ENCODE measurements at places on chromosomes 13 and 19. TPM values are rescaled to one million over a fixed set of nuclear protein-coding genes. Genes with fewer than 3 reads are reported as not detected.

GRCh38 chr19:14440049-14440448, 6.9 kb downstream of the PKN1 start:
- H3K27me3 ChIP-seq, result no peaks in the 10 kb centered on the region
- DNase-seq, result peak; percentile 55
- H3K27ac ChIP-seq, result no peak overlapping the region

GRCh38 chr13:52127378-52127777, 1.5 kb downstream of the NEK5 start:
- no peak overlapping the region for H3K27ac ChIP-seq
- no peak for DNase-seq
- peaks cover 19% of the 10 kb centered on the region for H3K4me1 ChIP-seq
- no peak overlapping the region for H3K4me3 ChIP-seq

- no peaks in the 10 kb centered on the region for H3K36me3 ChIP-seq
- no peak for DNase-seq
- H3K27ac ChIP-seq, result no peak overlapping the region
- H3K27me3 ChIP-seq, result no peaks in the 10 kb centered on the region
- no peak overlapping the region for H3K4me3 ChIP-seq
Measured at GRCh38 chr19:44548736-44549135, 19.3 kb upstream of the CEACAM20 start.

The KLF1 gene
- not detected for total RNA-seq

The ADM5 gene
- not detected for total RNA-seq
